Uterus (tissue), 4 donors: ENCODE measurements at places on chromosomes 2 and 18. TPM values are rescaled to one million over a fixed set of nuclear protein-coding genes. Genes with fewer than 3 reads are reported as not detected.
A peak's percentile ranks its signal among the peaks of the same experiment; 100 is the strongest.

The GDF7 gene
- total RNA-seq = 1.5 TPM

The ABHD1 gene
- total RNA-seq = not detected

The C2orf81 gene
- 5.7 TPM for total RNA-seq

The PLA2R1 gene
- 25.4 TPM for total RNA-seq

The FLACC1 gene
- 1.5 TPM for total RNA-seq

The GALR1 gene
- not detected for total RNA-seq

The UGT1A5 gene
- total RNA-seq = not detected

The RAB6D gene
- total RNA-seq = not detected

- no peaks in the 10 kb centered on the region for H3K4me1 ChIP-seq
- DNase-seq = no peak
- no peaks in the 10 kb centered on the region for H3K36me3 ChIP-seq
- no peak overlapping the region for H3K4me3 ChIP-seq
These were observed 28.5 kb downstream of the OTOF start for GRCh38 chr2:26449278-26450030.

- no peak overlapping the region for H3K4me3 ChIP-seq
- DNase-seq = no peak
- H3K27ac ChIP-seq = no peak overlapping the region
- no peaks in the 10 kb centered on the region for H3K36me3 ChIP-seq
- H3K4me1 ChIP-seq = no peaks in the 10 kb centered on the region
- H3K27me3 ChIP-seq = no peaks in the 10 kb centered on the region
These were observed 21.6 kb downstream of the METAP1D start for GRCh38 chr2:172021074-172021931.

- H3K4me3 ChIP-seq = no peak overlapping the region
- no peaks in the 10 kb centered on the region for H3K36me3 ChIP-seq
- peak overlapping the region; percentile 26 for H3K27ac ChIP-seq
- no peak for DNase-seq
- no peaks in the 10 kb centered on the region for H3K27me3 ChIP-seq
These were observed 359.2 kb downstream of the TGIF1 start for GRCh38 chr18:3808985-3809780.

- no peaks in the 10 kb centered on the region for H3K4me1 ChIP-seq
- no peak for DNase-seq
- H3K27me3 ChIP-seq = no peaks in the 10 kb centered on the region
- no peak overlapping the region for H3K27ac ChIP-seq
- H3K4me3 ChIP-seq = no peak overlapping the region
These were observed 172.0 kb upstream of the SIX3 start for GRCh38 chr2:44769349-44770011.

- H3K27ac ChIP-seq = peak overlapping the region; percentile 71
- no peaks in the 10 kb centered on the region for H3K27me3 ChIP-seq
- H3K4me3 ChIP-seq = no peak overlapping the region
- H3K4me1 ChIP-seq = no peaks in the 10 kb centered on the region
These were observed 35.8 kb downstream of the ST3GAL5 start for GRCh38 chr2:85852937-85853498.

GRCh38 chr2:174771631-174772471, 7.6 kb upstream of the CHRNA1 start:
- DNase-seq = peak; percentile 70
- no peaks in the 10 kb centered on the region for H3K4me1 ChIP-seq
- no peak overlapping the region for H3K27ac ChIP-seq

DNA sequence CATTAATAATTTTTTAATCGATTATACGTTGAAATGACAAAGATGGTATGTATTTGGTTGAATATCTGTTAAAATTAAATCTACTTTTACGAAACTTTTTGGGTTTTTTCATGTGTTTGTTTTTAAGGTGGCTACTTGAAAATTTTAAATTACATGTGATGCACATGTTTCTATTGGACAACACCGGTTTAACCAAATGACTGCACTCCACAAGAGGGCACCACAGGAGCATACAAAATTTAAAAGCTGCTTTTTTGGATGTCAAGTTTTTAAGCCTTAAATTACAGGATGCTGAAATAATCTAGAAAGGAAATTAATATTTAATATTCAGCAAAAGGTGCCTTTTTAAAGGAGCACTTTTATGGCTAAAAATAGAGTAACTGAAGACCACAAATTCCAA, 98.7 kb downstream of the ACVR1 start:
- no peak overlapping the region for H3K27ac ChIP-seq
- no peaks in the 10 kb centered on the region for H3K4me1 ChIP-seq
- no peaks in the 10 kb centered on the region for H3K36me3 ChIP-seq
- peak; percentile 59 for DNase-seq
- H3K4me3 ChIP-seq = no peak overlapping the region

DNA sequence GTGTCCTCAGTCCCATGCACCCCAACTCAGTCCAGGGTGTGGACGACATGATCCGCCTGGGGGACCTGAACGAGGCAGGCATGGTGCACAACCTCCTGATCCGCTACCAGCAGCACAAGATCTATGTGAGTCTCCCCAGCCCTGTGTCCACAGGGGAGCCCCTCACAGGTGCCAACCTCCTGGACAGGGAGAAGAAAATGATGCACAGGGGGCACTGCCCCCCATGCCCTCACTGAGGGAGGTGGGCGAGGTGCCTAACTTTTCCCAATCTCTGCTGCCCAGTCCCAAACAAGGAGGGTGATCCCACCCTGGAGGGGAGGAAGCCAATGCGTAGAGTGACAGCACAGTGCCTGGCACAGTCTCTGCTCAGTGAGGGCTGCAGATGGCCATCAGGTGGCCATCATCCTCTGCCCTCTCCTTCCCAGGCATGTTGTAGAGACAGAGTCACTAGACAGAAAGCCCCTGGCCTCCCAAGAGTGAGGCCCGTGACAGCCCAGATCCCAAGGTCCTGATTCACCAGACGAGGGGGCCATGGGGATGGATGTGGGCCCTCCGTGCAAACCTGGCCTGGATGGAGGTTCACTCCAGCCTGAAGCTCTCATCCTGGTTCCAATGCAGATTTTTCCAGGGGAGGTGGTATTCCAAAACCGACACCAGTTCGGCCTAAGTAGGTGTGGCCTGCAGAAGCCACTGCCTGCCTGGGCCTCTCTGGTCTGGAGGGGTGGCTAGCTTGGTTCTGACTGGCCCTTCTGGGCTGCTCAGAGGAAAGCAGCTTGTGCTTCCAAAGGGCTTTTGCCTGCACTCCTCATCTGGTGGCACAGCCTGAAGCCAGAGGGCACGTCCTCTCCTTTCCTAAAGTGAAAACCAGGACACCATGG, 30.0 kb downstream of the MYO7B start:
- H3K27ac ChIP-seq = no peak overlapping the region
- no peaks in the 10 kb centered on the region for H3K36me3 ChIP-seq
- H3K4me3 ChIP-seq = no peak overlapping the region
- no peaks in the 10 kb centered on the region for H3K27me3 ChIP-seq
- H3K4me1 ChIP-seq = no peaks in the 10 kb centered on the region

GRCh38 chr2:211093743-211094303, 537.4 kb downstream of the CPS1 start:
- no peak overlapping the region for H3K4me3 ChIP-seq
- H3K27me3 ChIP-seq = no peaks in the 10 kb centered on the region
- no peak for DNase-seq
- H3K4me1 ChIP-seq = no peaks in the 10 kb centered on the region

- no peaks in the 10 kb centered on the region for H3K4me1 ChIP-seq
- H3K4me3 ChIP-seq = no peak overlapping the region
- no peaks in the 10 kb centered on the region for H3K36me3 ChIP-seq
These were observed 82.3 kb downstream of the AQP4 start for GRCh38 chr18:26783170-26783569.

- H3K27me3 ChIP-seq = no peaks in the 10 kb centered on the region
- peaks cover 5% of the 10 kb centered on the region for H3K4me1 ChIP-seq
- peak overlapping the region; percentile 70 for H3K27ac ChIP-seq
- no peak overlapping the region for H3K4me3 ChIP-seq
- peak; percentile 57 for DNase-seq
These were observed 139.3 kb downstream of the KLHL29 start for GRCh38 chr2:23524261-23524706.

DNA sequence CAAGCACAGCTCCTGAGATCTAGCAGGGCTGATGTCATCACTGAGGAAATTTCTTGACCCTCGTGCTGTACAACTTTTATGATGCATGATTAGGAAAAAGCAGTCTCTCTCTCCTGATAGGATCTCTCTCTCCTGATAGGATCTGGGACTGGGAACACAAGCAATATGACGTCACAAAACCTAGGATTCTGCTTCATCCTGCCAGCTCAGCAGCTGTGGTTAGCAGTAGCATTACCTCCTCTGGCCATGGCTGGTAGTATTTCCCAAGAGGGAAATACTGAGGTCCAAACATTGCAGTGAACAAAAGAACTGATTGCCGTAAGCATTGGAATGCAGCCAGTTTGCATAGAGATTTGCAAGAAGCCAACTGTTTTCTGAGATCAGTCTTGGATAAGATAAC, 521.2 kb upstream of the POU3F3 start:
- H3K27ac ChIP-seq = no peak overlapping the region
- H3K4me3 ChIP-seq = no peak overlapping the region
- no peak for DNase-seq
- no peaks in the 10 kb centered on the region for H3K4me1 ChIP-seq

GRCh38 chr2:203900253-203900652, 32.7 kb downstream of the CTLA4 start:
- no peak for DNase-seq
- H3K4me3 ChIP-seq = no peak overlapping the region
- no peaks in the 10 kb centered on the region for H3K4me1 ChIP-seq
- no peak overlapping the region for H3K27ac ChIP-seq
- H3K36me3 ChIP-seq = no peaks in the 10 kb centered on the region
- H3K27me3 ChIP-seq = no peaks in the 10 kb centered on the region

- DNase-seq = no peak
- H3K4me1 ChIP-seq = no peaks in the 10 kb centered on the region
- H3K27me3 ChIP-seq = no peaks in the 10 kb centered on the region
- no peaks in the 10 kb centered on the region for H3K36me3 ChIP-seq
These were observed 35.8 kb downstream of the HIBCH start for GRCh38 chr2:190283783-190284182.

DNA sequence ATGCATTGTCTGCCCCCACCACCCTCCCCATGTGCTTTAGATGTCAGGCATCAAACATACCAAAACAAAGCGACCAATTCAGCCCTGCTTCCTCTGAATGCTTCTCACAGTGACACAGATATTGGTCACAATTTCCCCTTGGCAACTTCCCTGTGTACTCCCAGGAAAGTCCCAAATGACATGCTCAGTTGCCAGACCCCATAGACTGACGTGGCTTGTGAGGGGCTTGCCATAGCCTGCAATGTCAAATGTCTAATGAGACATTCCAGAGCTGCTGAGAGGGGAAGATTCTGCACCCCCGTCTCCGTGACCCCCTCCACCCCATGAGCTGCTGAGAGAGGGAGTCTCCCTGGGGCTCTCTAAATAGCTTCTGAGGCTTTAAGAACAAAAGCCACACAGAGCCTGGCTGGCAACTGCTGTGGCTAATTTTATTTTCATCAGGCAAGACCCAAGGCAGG, 47.3 kb downstream of the RFTN2 start:
- no peak overlapping the region for H3K27ac ChIP-seq
- H3K27me3 ChIP-seq = no peaks in the 10 kb centered on the region
- no peak overlapping the region for H3K4me3 ChIP-seq
- H3K36me3 ChIP-seq = no peaks in the 10 kb centered on the region
- no peak for DNase-seq

- no peak overlapping the region for H3K4me3 ChIP-seq
- no peaks in the 10 kb centered on the region for H3K4me1 ChIP-seq
- no peak overlapping the region for H3K27ac ChIP-seq
- no peak for DNase-seq
These were observed 135.2 kb downstream of the BARD1 start for GRCh38 chr2:214674278-214674677.

DNA sequence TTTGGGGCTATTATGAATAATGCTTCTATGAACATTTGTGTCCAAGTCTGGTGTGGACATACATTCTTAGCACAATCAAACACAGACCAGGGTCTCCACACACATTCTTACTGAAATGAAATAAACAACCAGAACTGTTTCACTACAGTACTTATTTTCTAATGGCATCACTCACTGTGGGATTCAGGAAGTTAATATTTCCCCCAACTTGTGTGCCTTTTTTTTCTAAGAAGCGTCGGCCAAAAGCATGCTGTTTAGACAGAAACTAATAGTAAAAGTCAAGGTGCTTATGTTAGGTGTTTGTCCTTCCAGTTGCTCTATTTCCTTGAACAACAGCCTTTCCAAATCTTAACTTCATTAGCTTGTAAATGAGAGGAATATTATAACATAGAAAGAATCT, 117.6 kb downstream of the DOCK10 start:
- no peaks in the 10 kb centered on the region for H3K4me1 ChIP-seq
- no peak overlapping the region for H3K27ac ChIP-seq
- no peak for DNase-seq
- H3K36me3 ChIP-seq = no peaks in the 10 kb centered on the region
- no peaks in the 10 kb centered on the region for H3K27me3 ChIP-seq
- no peak overlapping the region for H3K4me3 ChIP-seq

DNA sequence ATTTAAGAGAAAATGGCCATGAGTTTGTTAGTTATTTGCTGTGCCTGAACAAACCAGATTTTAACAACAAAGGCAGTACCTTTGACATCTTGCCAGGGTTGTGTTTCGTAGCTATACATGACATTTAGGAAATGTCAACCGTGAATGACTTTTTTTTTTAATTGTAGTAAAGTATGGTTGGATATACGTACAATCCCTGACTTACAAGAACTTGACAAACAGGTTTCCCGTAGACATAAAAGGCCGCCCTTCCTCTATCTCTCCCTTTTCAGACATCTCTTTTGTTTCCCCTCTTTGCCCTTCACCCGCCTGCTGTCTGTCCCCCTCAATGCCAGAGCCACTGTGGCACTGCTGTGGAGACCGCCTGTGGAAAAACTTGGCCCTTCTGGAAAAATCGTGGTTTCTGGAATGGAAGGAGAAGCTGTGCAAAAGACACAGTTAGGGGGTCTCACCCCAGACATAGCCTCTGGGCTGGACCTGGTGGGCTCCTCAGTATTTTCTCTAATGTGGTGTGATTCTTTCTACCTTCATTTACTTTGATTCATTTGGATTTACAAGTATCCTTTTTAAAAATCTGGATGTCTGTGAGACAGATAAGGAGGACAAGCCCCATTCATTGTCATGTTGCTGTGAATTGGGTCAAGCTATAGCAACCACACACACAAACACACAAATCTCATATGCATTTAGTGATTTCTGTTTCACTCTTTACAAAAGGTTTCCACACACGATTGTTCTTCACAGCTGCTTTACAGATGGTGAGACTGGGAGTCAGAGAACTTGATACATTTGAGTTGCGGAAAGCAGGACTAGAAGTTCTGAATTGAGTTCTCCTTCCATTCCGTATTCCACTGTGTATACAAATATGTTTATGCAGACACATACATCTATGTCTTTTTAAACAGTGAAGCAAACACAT, 48.6 kb downstream of the SPATS2L start:
- peaks cover 5% of the 10 kb centered on the region for H3K4me1 ChIP-seq
- no peak overlapping the region for H3K4me3 ChIP-seq
- no peaks in the 10 kb centered on the region for H3K27me3 ChIP-seq
- no peaks in the 10 kb centered on the region for H3K36me3 ChIP-seq
- H3K27ac ChIP-seq = no peak overlapping the region

DNA sequence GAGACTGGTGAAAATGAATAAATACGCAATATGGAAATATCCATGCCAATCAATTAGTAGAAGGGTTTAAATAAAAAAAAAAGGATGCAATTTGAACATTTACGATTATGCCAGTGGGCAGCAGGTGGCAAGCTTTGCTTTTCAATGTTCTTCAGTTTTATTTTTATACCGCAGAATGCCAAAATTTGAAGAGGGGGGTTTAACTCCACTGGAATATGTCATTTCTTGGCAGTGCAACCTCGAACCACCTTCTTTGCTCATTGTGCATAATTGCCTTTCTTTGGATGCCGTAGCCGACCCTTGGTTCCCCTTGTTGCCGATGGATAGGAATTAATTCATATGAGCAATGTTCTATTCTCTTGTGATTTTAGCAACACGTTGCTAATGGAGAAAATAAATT, 88.0 kb downstream of the LTBP1 start:
- H3K4me1 ChIP-seq = no peaks in the 10 kb centered on the region
- peak; percentile 34 for DNase-seq
- H3K36me3 ChIP-seq = no peaks in the 10 kb centered on the region
- H3K4me3 ChIP-seq = no peak overlapping the region
